NCI-H1436 treated with DMSO at 0.1 percent for 48 hours (cell line): ENCODE measurements at places on chromosomes 5 and 9.

DNA sequence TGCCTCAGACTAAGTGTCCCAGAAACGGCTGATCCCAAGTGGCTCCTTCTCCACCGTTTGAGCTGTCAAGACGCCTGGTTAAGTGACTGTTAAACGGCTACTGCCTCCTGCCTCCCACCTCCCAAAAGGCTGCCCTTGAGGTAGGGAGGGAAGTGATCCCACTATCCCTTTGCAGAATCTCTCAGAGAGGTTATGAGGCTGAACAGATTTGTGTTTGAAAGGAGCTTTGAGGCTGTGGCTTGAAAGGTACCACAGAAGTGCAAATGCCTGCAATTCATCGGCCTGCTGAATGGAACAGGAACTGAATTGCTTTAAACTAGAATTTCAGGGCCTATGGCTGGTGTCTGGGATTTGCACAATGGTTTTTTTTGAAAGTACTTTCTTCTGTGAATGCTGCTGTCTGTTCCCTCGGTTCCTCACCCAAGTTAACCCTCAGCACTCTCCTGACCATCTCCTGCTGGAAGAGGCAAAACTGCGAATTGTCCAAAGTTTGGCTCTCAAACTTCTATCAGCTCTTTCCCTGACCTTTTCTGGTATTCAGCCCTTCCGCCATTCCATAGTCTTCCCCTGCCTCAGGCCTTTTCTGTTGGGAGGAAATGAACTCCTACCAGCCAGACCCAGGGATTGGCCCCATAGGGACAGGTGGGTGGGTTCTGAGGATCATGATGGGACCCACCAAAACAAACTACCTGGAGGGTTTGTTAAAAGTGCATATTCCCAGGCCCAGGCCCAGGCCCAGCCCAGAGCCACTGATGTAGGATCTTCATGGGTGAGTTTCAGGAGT, 453.3 kb downstream of the KDM4C start:
- DNase-seq = no peak

GRCh38 chr9:71793386-71794105, 25.2 kb upstream of the CEMIP2 start:
- DNase-seq = no peak

- DNase-seq = no peak
Measured at GRCh38 chr9:17588395-17588794, 9.5 kb downstream of the SH3GL2 start.

DNA sequence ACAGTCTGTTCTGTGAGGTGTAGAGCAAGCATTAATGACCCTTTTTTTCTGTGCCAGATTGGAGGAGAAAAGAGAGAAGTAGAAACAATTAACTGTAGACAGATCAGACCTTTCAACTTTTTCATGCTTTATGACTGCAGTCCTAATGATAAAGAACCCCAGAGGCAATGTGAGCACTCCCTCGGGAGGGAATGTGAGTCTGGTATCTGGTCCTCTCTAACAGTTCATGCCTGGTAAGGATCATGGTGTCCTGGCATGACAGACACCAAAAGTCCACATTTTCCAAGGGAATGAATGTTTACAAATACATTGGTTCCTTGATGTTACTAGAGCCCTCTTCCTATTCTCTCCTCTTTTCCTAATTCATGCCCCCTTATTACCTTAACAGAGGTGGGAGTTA, 70.3 kb downstream of the MTAP start:
- DNase-seq = no peak

DNA sequence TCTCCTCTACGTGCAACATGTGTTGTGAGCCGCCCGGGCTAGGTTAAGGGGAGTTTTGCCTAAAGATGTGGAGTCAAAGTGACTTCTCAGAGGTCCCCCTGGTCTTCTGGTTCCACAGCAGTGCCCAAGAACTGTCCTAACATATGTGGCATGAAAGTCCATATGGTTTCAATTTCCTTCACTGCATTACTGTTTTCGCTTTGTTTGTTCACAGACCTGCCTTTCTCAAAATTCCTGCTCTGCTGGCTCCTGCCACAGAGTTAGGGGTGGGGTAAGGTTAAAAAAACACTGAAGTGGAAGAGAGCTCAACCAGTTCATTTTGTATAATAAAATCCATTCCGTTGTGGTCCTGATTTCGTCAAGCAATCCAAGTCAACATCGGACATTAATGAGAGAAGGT, 289.4 kb downstream of the DMAC1 start:
- DNase-seq = no peak

DNA sequence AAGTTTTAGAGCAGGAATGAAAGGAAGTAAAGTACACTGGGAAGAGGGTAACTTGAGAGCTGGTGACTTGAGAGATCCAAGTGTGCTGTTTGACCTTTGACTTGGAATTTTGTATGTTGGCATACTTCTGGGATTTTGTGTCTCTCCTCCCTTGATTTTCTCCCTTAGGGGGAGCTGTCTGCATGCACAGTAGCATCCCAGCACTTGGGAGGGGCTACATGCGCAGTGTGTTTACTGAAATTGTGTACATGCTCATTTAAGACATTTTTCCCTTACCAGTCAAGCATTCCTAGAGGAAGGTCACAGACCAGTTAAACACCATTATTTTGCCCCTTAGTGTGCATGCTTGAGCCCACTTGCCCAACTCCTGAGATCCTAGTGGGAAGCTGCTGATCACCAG, 120.1 kb downstream of the ZNF622 start:
- DNase-seq = no peak

- DNase-seq = no peak
Measured at GRCh38 chr5:27450607-27451006, 412.2 kb upstream of the CDH9 start.

DNA sequence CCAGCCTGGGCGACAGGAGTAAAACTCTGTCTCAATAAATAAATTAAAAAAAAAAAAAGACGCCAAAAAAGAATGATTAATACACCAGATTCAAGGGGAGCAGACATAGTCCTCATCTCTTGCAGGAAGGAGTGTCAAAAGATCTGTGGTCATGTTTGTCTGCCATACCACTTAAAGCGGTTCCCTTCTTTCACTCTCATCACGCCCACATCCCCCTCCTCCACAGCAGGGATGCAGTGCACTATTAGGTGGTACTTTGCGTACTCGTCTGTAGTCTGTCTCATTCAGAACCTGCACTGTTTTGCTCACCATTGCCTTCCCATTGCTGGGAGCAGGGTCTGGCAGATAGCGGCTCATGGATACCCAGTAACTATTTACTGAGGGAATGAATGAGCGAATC, 11.2 kb downstream of the CDHR2 start:
- no peak for DNase-seq

GRCh38 chr9:75422944-75423522, 334.7 kb downstream of the OSTF1 start:
- no peak for DNase-seq

DNA sequence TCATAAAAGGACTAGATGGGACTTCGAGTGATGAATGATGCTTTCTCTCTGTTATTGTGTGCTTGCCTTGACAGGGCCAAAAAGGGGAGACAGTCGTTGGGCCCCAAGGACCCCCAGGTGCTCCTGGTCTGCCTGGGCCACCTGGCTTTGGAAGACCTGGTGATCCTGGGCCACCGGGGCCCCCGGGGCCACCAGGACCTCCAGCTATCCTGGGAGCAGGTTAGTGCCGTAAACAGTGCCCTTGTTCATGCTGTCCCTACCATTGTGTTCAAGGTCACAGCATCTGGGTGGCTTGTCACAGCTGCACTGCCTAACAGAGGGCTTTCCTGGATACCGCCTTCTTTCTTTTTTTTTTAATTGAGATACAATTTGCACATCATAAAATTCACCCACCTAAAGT, 48.7 kb upstream of the TGFBR1 start:
- no peak for DNase-seq

DNA sequence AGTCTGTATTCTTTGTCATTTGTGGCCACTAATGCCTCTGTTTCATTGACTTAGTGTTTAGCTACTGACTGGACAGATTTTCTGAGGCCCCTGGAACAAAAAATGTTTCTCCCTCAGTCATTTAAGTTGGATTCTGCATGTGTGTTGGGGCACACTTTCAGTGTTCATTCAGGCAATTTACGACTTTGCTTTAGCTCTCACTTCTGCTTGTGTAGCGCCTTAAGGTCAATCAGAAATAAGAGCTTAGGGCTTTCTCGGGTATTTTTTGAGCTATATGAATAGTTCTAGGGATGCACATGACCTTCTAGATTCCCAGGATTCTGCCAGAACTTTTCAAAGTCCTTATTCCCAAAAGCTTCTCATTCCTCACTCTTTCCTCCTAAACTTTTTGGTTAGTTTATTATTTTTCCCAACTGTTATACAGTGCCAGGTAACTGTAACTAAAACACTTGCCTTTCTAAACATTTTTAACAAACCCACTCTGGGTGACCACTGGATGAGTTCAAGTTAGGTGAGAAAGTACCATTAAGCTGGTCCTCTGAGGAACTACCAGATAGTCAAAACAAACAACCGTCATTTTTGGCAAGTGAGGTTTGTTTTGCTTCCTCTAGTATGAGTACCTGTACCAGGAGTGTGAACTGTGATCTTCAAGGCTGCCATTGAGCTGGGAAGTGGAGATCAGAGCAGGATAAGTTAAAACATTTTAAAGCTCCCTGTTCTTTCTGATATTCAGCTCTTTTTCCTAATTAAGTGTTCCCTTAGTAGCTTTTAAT, 571.3 kb upstream of the TLE4 start:
- DNase-seq = no peak

DNA sequence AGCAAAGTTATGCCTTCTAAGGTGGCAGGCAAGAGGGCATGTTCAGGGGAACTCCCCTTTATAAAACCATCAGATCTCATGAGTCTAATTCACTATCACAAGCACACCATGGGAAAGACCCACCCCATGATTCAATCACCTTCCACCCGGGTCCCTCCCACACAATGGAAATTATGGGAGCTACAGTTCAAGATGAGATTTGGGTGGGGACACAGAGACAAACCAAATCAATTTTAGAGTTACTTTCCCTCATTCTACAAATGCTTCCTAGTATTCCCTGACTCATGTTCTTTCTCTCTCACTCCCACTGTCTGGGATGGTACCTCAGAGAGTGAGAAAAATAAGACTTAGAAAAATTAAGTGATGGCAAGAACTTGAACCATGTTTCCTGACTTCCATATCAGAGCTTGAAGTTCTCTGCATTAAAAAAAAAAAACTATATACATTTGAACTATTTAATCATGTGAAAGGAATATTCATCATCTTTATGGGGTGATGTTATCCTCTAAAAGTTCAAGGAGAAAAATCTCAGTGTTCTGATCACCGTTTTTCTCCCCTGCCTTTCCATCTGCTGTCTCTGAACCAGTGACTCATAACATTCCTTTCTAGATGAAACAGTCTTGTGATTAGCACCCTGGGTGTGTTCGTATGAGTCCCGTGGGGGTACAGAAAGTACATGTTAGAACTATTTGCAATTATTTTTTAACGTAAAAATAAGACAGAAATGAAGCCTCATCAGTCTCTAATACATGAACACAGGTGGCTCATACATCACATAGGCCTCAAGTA, 282.9 kb downstream of the SLF1 start:
- no peak for DNase-seq

GRCh38 chr5:138620663-138621224, 45.5 kb upstream of the HSPA9 start:
- DNase-seq = no peak

DNA sequence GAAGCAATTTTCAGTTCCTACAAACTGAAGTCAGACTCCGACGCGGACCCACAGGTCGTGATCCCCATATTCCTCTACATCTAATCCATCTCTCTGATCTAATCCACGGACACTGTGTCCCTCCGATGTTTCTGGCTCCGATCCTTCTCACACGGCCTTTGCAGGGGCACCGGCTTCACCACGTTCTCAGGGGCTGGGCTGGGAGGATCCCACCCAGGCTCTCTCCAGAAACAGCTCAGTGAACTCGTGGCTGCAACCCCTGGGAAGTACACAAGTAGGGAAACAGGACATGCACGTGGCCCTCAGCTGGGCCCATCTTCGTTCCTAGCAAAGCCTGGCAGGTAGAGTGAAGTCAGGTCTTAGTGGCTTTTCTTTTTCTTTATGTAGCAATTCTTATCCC, 49.1 kb upstream of the OLFM1 start:
- DNase-seq = no peak

GRCh38 chr5:67244345-67244793, 47.8 kb upstream of the CD180 start:
- no peak for DNase-seq

- no peak for DNase-seq
Measured at GRCh38 chr9:30584559-30584958, 1799.9 kb upstream of the ACO1 start.

DNA sequence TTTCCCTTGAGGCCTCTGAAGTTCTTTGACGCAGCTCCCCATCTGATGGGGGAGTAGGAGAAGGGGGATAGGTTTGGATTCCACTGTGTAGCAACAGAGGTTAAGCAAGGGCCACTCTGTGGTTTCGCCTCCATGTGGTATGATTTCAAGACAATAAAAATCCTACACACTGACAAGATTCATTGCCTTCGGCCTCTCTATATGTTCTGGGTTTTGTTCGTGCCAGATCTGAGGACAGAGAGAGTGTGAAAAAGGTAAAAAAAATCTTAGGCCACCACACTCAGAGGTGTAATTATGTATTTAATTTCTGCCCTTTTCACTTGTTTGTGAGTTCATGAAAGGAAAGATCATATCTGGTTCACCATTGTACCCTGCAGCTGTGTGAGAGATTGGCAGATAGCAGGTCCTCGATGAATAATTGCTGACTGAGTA, 715.2 kb upstream of the ZNF608 start:
- no peak for DNase-seq

DNA sequence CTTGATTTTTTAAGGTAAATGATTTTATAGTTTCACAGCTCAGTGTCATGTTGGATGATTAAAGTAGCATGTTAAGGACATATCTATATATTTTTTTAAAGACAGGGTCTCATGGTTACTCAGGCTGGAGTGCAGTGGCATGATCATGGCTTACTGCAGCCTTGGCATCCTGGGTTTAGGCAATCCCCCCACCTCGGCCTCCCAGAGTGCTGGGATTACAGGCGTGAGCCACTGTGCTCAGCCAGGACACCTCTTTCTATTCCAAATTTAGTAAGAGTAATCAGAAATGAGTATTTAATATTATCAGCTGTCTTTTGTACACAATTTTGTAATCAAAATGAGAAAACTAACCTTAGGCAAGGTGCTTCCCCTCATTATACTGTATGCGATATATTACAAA, 38.6 kb upstream of the LRRTM2 start:
- no peak for DNase-seq

GRCh38 chr5:27381686-27382085, 343.3 kb upstream of the CDH9 start:
- DNase-seq = no peak

GRCh38 chr9:118578467-118578866, 790.8 kb downstream of the BRINP1 start:
- no peak for DNase-seq

GRCh38 chr9:125985998-125986655, 239.0 kb downstream of the PBX3 start:
- no peak for DNase-seq

DNA sequence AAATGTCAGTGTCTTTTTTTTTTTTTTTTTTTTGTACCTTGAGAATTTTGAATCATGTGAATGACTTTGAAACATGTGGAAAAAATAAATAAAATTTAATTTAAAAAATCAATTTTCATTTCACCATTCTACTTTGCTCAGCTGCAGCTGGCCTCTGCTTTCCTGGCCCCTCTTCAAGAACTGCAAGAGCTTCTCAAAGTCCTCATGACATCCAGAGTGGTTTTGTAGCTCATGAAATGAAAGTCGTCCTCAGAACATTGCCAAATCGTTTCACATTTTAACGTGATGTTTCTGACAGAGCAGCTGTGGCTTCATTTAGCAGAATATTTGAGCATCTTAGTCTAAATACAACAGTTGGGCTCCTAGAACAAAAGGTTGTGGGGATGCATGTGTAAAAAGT, 47.9 kb upstream of the TMEM215 start:
- no peak for DNase-seq
